ENCODE measurements at places on chromosomes 2 and 18. TPM values are rescaled to one million over a fixed set of nuclear protein-coding genes. Genes with fewer than 3 reads are reported as not detected.

GRCh38 chr2:44692821-44693220, 248.7 kb upstream of the SIX3 start:
- no peak for DNase-seq

GRCh38 chr2:40867829-40868228, 415.9 kb upstream of the SLC8A1 start:
- no peak for DNase-seq

The OTOS gene
- not detected for total RNA-seq

- no peak for DNase-seq
Observed at GRCh38 chr2:241047253-241048010, 49.0 kb downstream of the SNED1 start.

- DNase-seq: peak; percentile 20
Observed at GRCh38 chr2:37005118-37005868, 39.0 kb upstream of the STRN start.

- DNase-seq: peak; percentile 92
Observed at GRCh38 chr2:120436885-120437603, 91.1 kb downstream of the INHBB start.

GRCh38 chr2:174343623-174344455, 9.1 kb downstream of the SP9 start:
- DNase-seq: peak; percentile 63

- DNase-seq: no peak
Observed at GRCh38 chr2:20080428-20080827, 29.0 kb upstream of the LAPTM4A start.

- peak; percentile 14 for DNase-seq
Observed at GRCh38 chr2:95372216-95372829, 30.2 kb upstream of the FAHD2A start.

The MYO3B gene
- 0.35 TPM for total RNA-seq

GRCh38 chr18:47331026-47331425, 79.6 kb upstream of the SKOR2 start:
- no peak for DNase-seq

The CRYBA2 gene
- total RNA-seq: not detected

- DNase-seq: no peak
Observed at GRCh38 chr2:68974251-68974650, at the start of gene GKN1. Gene GKN1 (plus strand): TSS chr2:68974636. CDS start chr2:68974678, 42 bp downstream.

The SCN7A gene
- not detected for total RNA-seq

The YIPF4 gene
- total RNA-seq: 18.5 TPM

The FIGN gene
- 6.5 TPM for total RNA-seq

DNA sequence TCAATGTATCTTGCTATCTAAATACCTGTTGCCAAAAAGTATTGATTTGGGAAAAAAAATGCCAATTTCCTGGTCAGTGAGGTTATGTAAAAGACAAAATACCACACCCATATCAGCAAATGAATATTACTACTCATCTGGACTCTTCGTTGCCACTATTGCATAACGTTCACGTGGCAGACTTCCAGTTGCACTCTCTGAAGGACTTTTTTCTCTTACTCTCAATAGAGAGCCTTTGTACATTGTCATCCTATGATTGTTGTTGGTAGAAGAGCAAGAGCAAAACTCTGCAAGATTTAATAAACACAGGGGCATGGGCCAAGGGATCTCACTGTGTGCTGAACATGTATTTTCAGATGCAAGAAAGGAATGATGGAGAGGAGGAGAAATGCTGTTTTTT, 689.8 kb downstream of the MBD2 start:
- DNase-seq: no peak

DNA sequence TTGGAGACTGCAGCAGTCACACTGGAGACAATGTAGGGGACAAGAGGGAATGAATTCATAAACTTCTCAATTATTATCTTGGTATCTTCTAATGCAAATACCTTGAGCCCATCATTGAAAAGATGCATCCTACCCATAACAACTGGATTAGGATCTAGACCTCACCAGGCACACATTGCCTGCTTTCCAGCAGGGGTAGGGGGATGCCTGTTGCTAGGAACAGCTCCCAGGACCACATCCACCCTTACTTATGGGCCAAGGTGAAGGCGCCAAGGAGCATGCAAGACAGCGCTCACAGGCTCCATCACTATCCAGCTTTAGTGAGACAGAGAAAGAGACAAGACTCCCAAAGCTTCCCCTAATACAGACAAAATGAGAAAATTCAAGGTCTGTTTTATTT, 24.4 kb downstream of the KCTD1 start:
- DNase-seq: no peak

- DNase-seq: no peak
Observed at GRCh38 chr2:198254536-198255090, 450.2 kb downstream of the PLCL1 start.

GRCh38 chr2:64695721-64696261, 42.1 kb upstream of the SERTAD2 start:
- DNase-seq: no peak

DNA sequence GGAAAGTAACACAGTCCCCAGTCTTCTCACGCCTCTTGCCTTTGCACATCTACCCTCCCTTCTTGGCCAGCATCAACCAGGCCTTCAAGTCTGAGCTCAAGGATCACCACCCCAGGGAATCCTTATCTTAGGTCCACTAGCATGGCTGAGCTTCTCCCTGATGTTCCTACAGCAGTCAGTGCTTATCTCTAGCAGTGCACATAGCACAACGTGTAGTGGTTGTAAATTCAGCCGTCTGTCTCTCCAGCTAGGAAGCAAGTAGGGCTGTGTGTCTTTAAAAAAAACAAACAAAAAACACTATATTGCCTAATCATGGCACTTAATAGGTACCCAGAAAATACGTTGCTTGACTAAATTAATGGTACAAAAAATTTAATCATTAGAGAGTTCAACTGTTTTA, 29.2 kb downstream of the KCNG3 start:
- no peak for DNase-seq

DNA sequence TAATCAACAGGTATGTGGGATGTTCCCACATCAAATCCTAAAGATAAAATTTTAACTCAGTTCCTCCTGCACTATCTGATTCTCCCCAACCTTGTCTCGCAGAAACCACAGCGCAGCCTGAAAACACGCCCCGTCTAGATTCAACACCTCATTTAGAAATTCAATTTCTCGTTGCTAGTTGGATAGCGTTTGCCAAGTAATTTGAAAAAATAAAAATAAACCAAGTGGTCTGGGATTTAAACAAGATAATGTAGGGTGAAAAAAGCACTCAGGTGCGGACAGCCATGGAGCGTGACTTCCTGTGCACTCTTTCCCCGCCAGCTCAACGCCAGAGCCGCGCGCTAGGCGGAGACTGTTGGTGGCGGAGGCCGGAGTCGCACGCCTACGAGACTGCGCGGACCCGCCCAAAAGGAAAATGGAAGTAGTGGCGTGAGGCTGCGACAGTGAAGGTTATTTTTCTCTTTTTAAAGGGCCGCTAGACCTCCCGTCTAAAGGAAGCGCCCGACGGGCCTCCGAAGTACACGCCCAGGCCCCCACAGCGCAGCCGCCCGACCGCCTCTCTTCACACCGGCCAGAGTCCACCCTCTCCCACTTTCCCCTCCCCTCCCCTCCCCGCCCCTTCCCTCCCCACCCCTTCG, 615 bp upstream of the CCNT2 start:
- DNase-seq: peak; percentile 9

The DYNAP gene
- not detected for total RNA-seq

DNA sequence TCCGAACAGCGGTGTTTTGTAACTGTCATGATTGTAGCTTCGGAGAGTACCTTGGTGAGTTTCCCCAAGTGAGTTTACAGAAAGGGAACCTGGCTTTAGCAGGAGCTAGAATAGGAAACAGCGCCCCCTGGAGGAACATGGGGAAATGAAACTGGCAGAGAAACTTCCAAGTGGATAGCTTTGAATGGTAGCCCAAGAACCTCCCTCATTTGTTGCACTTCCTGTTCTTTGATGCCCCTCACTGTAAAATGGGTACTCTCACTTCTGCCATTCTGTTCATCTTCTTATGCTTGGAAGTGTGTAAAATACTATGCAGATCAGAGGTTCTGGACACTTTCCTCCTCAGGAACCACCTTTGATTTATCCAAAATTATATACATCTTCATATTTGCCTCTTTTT, 36.2 kb downstream of the CHST10 start:
- peak; percentile 66 for DNase-seq

The EFHD1 gene
- 3.8 TPM for total RNA-seq

GRCh38 chr2:144132357-144132756, 387.6 kb downstream of the ZEB2 start:
- DNase-seq: no peak

DNA sequence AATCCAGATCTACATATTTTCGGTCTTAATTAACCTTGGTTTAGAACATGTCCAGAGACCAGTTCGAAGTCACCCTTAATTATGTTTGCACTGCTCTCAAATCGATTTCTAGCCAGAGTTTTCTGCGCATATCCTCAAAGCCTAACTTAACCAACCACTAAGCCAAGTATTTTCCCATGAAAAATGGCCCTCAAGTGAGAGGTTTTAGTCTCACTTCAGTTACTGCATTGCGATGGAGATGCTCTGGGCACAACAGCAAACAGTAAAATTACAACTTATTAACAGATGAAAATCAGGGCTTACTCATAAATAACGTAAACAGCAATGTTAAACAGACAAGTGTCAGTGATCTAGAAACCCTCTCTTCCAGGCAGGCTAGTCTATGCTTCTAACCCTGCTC, 4.5 kb downstream of the RTN4 start:
- DNase-seq: no peak

The ABCG5 gene
- not detected for total RNA-seq

GRCh38 chr2:203751685-203752271, 45.3 kb downstream of the CD28 start:
- DNase-seq: no peak

- DNase-seq: no peak
Observed at GRCh38 chr2:74496997-74497776, 2.2 kb downstream of the LBX2 start.

The SP140L gene
- total RNA-seq: 6.5 TPM

- no peak for DNase-seq
Observed at GRCh38 chr2:71550801-71551630, 97.7 kb downstream of the DYSF start.

The KCNS3 gene
- 31.2 TPM for total RNA-seq

DNA sequence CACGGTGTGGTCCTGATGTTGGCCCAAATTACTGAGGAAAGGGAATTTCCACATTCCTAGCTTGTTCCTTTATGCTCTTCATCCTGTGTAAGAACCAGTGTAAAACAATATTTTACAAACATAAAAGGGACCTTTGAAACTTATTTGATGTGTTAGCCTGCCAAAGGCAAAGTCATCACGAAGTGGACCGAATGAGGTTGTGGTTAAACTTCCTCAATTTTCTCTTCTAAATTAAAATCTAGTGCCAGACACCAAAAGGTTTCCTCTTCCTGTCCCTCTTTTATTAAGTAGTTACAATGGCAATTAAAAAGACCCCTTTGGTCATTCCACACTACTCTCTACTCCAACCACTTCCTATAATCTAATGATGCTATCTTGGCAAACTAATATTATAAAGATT, 279.8 kb downstream of the AFF3 start:
- DNase-seq: no peak

The XRCC5 gene
- total RNA-seq: 523 TPM

DNA sequence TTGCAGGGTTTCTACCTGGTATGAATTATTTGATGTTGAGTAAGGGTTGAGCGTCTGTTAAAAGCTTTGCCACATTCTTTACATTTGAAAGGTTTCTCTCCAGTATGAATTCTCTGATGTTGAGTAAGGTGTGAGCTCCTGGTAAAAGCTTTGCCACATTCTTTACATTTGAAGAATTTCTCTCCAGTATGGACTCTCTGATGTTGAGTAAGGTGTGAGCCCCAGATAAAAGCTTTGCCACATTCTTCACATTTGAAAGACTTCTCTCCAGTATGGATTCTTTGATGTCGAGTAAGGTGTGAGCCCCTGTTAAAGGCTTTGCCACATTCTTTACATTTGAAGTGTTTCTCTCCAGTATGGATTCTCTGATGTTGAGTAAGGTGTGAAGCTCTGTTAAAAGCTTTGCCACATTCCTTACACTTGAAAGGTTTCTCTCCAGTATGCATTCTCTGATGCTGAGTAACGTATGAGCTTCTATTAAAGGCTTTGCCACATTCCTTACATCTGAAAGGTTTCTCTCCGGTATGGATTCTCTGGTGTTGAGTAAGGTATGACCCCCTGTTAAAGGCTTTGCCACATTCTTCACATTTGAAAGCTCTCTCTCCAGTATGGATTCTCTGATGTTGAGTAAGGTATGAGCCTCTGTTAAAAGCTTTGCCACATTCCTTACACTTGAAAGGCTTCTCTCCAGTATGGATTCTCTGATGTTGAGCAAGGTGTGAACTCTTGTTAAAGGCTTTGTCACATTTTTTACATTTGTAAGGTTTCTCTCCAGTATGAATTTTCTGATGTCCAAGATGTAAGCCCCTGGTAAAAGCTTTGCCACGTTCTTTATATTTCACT, 27.1 kb downstream of the ZNF519 start:
- DNase-seq: no peak

GRCh38 chr2:36616947-36617346, 19.0 kb upstream of the FEZ2 start:
- no peak for DNase-seq

DNA sequence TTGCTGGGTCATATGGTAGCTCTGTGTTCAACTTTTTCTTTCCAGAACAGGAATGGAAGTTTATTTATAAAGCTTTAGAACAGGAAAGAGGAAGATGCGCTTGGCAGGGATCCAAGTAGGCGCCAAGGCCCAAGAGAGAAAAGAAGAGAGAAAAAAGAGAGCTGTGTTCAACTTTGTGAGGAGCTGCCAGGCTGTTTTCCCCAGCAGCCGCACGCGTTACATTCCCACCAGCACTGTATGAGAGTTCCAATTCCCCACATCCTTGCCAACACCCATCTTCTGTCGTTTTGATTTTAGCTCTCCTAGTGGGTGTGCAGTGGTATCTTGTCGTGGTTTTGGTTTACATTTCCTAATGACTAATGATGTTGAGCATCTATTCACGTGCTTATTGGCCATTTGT, 51.4 kb downstream of the KCNF1 start:
- DNase-seq: no peak

DNA sequence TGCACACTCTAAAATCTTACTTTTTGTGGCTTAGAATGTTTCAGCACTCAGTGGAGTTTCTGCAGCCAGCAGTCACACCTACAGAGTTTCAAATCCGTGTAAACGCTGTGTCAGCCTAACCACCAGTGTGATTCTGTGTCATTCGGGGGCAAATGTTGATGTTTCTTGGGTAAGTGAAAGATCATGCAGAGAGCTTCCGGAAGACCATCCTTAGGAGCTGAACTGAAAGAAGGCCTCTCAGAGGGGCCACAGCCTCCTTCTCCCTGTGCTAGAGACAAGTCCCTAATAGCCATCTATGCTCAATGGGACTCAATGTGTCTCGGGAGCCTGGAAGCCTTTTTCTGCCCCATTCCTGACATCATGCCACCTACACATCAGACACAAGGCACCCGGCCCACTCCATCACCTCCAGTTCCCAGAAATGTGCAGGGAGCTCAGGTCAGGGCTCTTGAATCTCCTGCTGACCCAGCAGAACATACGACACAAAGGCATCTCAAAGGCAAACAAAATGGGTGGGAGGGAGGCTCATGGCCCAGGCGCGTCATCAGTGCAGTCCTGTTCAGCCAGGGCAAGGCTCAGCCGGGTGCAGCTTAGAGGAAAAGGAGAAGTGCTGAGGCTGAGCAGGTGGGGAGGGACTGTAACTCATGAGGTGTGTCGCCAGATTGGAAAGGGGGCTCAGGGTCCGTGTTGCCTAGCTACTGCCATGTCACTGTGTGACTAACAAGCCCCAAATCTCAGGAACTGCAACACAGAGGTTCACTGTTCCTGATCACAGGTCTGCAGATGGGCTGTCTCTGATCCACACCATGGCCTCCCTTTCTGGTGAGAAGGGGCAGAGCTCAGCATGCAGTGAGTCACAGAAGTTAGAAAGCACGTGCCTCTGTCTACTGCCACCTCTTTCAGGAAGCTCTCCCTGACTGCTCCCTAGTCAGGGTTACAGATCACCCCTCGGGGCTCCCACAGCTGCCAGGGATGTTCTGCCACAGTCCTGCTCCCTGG, 82.0 kb downstream of the SMAD7 start:
- no peak for DNase-seq

The CAPN13 gene
- 2.3 TPM for total RNA-seq

All from H7 (cell line).